ENCODE measurements at places on chromosomes 11 and 22.

DNA sequence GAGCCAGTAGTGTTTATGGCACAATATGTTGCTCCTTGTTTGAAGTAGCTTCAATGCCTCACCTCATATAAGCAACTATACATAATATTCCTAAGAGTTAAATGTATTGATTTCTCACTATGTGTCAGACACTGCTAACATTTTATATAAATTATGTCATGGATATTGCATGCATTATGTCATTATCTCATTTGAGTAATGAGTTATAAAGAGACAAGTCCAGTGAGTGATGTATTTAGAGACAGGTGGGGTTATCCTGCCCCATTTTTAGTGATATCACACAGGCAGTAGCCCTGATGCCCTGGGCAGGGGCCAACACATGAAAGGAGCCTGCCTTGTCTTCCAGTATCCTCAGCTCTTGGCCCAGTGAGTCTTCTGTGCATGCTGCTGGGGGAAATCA, 247.0 kb upstream of the SESN3 start:
- DNase-seq, result no peak

GRCh38 chr22:45934659-45935341, 42.2 kb downstream of the WNT7B start:
- no peak for DNase-seq

GRCh38 chr11:130813196-130813595, 103.1 kb downstream of the SNX19 start:
- no peak for DNase-seq

DNA sequence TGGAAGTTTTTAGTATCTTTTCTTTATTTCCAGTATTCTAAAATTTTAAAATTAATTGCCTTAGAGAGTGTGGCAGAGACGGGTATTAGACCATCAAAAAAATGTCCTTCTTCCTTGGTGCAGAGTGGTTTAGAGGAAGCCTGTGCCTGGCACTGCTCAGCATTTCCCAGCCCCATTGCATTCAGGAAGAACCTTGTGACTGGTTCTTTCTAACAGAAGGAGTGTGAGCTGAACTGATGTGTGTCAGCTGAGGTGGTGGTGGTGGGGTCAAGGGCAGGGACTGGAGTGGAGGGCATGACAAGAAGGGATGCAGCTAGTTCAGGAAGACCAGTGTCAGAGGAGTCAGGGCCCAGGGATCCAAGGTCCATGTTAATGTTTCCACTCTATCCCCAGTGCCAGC, 58.7 kb upstream of the FDX1 start:
- no peak for DNase-seq

DNA sequence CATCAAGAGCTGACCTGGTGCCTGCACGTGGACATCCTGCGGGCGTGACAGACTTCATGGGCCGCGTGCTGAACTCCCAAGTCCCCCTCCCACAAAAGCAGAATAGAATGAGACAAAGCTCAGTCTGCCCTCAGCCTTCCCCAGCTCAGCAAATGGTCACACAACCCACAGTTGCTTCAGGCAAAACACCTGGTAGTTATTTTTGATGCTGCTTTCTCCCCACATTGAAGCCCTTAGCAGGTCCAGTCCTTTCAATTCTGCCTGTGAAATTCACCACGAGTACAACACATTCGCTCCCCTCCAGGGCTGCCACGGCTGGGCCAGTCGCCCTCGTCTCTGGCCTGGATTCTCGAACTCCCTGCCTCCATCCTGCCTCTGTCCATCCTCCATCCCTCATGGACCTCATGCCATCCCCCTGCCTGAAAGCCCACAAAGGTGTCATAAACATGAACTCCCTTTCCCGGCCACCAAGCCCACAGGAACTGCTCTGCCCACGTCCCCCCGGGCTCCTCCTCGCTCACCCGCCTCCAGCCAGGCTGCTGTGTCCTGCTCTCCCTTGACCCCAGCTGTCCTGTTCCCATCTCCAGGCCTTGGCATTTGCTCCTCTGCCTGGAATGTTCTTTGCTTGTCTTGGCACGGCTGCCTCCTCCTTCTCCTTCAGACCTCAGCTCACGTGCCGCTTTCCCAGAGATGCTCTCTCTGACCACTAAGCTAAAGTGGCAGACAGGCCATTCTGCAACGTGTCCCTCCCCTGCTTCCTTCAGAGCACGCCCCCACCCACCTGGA, 42.1 kb downstream of the SCUBE1 start:
- DNase-seq, result no peak

DNA sequence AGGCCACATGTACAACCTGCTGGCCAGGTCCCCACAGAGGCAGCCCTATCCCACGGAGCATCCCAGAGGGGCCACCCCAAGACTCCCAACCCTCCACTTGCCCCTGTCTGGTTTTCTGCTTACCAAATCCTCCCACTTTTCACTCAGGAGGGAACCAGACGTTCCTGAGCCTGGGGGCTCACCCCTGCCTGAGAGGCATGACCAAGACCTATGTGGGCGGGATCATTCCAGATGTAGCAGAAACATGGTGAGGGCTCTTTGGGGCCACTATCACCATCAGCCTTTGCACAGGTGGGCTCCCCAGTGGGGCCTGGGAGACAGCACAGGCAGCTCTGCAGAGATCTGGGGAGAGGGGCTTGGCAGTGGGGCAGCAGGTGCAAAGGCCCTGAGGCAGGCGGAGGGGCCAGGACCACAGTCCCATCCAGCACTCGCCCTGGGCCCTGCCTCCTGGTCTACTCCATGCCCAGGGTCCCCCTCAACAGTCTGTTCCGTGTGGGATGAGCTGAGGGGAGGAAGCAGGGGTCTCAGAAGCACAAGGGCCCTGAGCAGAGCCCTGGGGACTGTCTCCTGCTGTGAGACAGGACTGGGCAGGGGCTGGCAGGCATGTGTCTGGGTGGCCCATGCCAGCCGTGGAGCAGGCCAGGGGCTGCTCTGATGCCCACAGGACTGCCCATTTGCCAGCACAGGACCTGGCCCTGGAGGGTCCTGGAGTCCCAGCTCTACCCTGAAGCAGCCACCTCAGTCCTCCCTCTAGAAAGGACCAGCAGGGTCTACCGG, 9.4 kb downstream of the PIM3 start:
- DNase-seq, result no peak

- no peak for DNase-seq
These were observed 62.7 kb upstream of the FIBIN start for GRCh38 chr11:26931248-26931631.

- no peak for DNase-seq
These were observed 5.5 kb upstream of the SLC37A2 start for GRCh38 chr11:125057693-125058016.

GRCh38 chr11:29093416-29094120, 923.3 kb downstream of the KCNA4 start:
- no peak for DNase-seq

DNA sequence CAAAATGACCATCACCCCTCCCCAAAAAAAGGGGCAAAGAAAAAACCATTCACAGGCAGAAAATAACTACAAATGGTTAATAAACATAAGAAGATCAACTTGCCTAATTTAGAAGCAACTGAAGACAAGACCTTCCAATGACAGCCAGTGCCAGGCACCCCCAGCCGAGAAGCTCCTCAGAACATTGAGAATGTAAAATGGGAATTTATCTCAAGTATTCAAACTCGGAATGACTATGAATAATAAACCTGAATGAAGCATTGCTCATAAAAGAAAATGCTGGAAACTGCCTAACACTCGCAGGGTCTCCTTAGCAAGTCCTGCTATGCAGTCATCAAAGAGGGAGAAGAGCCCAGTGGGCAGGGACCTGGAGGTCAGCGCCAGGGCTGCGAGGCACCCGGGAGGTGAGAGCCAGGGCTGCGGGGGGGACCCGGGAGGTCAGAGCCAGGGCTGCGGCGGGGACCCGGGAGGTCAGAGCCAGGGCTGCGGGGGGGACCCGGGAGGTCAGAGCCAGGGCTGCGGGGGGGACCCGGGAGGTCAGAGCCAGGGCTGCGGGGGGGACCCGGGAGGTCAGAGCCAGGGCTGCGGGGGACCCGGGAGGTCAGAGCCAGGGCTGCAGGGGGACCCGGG, 23.2 kb upstream of the MOB2 start:
- DNase-seq, result no peak

DNA sequence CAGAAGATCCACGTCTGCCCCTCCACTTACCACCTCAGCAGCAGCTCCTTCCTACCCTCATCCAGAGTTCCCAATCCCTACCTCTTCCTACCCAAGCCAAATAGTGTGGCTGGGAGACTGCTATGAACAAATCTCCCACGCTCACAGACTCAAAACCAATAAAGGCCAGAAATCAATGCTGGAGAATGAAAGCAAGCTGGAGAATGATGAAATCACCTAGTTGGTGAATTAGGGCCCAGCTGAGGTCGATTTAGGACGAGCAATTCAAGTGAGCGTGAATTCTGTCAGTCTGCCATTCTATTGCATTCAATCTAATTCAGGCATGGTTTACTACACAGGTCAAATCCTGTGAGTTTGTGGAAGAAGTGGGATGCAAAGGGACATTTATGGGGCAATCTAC, 22.5 kb downstream of the COMMD9 start:
- no peak for DNase-seq

DNA sequence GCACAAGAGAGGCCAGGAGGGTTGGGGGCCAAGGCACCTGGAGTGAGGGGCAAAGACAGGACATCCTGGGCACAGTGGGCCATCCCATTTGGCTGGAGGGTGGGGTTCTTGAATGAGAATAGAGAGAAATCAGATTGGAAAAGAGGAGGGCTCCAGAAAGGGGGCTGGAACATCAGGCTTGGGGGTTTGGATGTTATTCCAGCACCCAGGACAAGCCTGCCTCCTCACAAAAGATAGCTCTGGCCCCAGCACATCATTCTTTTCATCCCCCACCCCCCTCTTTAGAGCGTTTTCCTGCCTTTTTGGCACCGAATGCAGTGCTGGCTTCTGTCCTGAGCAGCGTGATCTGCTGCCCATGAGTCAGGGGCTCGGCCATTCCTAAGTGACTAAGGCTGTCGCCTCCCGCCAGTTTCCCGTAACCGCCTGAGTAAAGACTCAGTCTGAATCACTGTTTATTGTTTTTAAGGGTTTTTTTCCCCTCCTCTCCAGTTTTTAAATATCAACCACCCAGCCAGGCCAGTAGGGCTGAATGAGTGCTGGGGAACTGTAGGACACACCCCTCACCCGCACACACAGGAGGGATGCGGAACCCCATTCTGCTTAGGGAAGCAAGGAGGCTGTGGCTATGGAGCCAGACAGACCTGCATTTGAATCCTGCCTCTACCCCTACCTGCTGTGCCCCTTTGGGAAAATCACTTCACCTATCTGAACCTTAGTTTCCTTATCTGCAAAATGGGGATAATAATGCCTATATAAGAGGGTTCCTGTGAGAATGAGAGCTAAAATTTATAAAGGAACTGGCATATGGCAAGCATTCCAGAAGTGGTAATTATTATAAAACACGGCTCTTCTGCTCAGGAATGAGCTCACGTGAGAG, 32.4 kb upstream of the NAV2 start:
- no peak for DNase-seq

- DNase-seq, result no peak
These were observed 508.2 kb downstream of the METTL15 start for GRCh38 chr11:28616160-28616965.

DNA sequence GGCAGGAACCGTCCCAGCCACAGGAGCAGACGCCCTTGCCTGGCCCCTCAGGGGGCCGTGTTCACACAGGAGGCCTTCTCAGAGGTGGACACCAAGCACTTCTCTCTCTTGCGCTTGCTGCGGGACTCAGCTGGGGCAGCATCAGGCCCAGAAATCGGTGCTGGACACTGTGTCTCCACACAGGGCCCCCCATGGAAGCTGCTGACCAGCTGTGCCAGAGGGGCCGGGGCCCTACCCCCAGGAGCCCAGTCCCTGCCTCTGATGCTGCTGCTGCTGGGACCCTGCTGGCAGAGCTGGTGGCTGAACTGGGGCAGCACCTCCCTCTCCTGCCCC, 4.0 kb downstream of the PLXNB2 start:
- no peak for DNase-seq

- DNase-seq, result no peak
These were observed 22.9 kb downstream of the MAML2 start for GRCh38 chr11:96319898-96320656.

DNA sequence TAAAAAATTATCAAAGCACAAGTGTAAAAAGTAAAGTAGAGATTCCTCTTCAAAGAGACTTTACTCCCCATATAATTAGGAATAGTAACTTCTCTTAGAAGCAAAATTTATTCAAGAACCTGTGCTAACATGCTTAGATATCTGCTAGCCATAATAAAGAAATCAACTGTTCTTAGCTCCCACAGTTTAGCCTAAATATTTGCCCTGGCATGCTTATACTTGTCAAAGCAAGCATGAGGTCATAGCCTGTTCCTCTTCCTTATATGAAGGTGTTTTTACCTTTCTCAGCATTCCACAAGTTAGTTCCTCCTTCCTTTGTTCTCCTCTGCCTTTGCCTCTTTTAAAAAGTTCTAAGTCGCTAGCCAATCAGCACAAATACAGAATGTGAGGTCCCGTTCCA, 30.3 kb downstream of the RIC3 start:
- no peak for DNase-seq

DNA sequence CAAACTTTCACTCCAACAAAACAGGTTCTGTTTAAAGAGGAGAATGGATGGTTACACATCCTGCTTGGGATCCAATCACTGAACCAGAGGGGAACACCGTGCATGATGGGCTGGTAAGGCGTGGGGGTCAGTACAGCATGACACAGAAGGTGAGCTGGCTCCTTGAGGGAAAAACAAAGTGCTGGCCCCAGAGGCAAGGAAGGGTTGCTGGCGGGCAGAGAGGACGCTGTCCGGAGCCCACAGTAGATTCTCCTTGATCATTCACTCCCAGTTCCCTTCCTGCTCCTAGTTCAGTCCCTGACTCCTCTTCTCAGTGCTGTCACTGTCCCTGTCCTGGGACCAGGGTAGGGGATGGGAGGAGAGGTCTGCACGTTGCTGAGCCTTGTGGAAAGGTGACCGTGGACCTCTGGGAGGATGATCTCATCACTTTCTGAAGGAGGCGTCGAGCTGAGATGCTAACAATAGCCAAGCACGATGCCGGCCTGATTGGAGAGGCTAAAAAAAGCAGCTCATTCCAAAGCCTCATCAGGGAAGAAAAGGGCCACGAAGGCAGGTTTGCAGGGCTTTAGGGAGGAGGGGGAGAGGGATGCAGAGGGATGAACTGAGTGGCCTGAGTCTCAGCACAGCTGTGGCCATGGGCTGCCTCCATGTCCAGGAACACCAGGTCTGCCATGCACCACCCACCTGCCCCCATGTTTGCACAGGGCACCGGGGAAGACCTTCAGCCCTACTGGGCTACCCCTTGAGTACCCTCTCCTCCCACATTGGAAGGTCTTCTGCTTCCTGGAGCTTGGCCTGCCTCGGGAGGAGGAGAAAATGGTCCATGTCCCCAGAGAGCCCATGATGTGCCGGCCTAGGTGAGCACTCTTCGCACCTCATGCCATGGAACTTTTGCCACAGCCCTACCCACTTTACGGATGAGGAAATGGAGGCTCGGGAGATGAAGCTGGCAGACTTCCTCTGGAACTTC, 72.7 kb upstream of the RTL6 start:
- DNase-seq, result no peak

- DNase-seq, result no peak
These were observed 24.7 kb downstream of the HIRA start for GRCh38 chr22:19406846-19407245.

Data from Kasumi-1 (cell line).